Stomach (tissue), 19 donors: ENCODE measurements at places on chromosomes 1 and 21.

GRCh38 chr1:207825409-207825695, 73.5 kb downstream of the CD46 start:
- peaks cover 58% of the 10 kb centered on the region for H3K4me1 ChIP-seq
- no peak for DNase-seq
- H3K4me3 ChIP-seq, result peak overlapping the region; percentile 13
- H3K27me3 ChIP-seq, result no peaks in the 10 kb centered on the region
- H3K27ac ChIP-seq, result peak overlapping the region; percentile 99

DNA sequence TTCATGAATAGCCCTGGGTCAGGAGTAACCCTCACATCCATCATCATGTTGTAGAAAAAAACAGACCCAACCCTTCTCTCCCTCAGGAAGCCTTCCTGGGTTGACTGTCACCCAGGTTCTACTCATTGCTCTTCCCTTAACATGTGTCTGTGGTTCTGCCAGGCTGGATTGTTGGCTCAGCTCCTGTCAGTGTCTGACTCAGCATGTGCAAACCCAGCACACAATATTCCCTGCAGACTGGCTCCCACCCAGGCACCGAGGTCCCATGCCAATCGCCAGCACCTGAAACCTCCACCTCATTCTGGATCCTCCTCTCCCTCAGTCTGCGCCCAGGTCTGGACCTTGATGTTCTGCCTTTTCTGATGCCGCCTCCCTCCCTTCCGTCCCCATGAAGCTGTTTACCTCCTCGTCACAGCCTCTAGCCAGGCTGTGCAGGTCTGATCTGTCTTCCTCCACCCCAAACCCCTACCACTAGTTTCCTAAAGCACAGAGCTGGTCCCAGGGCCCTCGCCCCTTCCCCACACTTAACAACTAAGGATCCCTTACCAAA, 4.3 kb upstream of the S100A8 start:
- no peak overlapping the region for H3K27ac ChIP-seq
- peaks cover 80% of the 10 kb centered on the region for H3K27me3 ChIP-seq
- H3K4me3 ChIP-seq, result no peak overlapping the region
- no peaks in the 10 kb centered on the region for H3K4me1 ChIP-seq
- H3K36me3 ChIP-seq, result no peaks in the 10 kb centered on the region
- no peak for DNase-seq

DNA sequence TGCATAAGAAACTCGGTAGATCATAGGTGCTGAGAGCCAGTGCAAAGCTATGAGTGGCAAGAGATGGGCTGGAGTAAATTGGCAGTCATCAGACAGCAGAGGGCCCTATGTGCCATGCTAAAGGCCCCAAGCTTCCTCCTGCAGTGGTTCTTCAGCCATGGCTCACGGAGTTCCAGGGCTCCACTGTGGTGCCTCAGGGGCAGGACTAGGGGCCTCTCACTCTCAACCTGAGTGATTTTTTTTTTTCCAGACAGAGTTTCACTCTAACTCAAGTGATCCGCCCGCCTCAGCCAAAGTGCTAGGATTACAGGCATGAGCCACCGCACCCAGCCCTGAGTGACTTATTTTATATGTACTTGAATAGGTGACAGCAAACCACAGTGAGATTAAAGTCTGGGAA, 10.4 kb upstream of the GJA8 start:
- H3K27me3 ChIP-seq, result peaks cover 13% of the 10 kb centered on the region
- no peak for DNase-seq
- no peak overlapping the region for H3K27ac ChIP-seq
- H3K4me1 ChIP-seq, result peaks cover 6% of the 10 kb centered on the region
- H3K36me3 ChIP-seq, result no peaks in the 10 kb centered on the region

DNA sequence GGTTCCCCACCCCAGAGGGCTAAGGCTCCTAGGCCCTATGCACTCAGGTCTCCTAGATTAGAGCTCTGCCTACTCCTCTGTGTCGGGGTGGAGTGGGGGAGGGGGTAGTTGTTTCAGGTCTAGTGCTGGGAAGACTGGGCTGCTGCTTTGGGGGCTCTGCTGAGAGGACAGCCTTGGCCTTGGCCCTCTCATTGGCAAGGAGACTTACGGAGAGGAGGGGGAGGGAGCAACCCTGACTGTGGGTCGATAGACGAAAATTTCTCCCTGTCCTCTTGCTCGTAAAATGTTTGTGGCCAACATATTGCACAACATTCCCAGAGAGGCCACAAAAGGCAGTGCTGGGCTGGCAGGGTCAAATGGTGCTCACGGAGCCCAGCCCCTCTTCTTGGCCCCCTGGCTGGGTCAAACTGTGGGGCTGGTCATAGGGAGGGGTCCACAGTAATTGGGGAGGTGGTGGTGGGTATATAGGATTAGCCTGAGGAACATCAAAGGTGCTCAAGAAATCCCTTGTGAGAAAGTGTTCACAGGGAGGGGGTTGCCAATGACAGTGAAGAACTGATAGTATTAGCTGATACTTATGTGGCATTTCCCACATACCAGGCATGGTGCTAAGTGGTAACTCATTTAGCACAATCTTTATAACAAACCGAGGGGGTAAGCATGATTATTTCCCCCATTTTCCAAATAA, 8.5 kb upstream of the DMBX1 start:
- H3K4me3 ChIP-seq, result no peak overlapping the region
- no peaks in the 10 kb centered on the region for H3K4me1 ChIP-seq
- H3K36me3 ChIP-seq, result no peaks in the 10 kb centered on the region
- no peak overlapping the region for H3K27ac ChIP-seq
- DNase-seq, result no peak

GRCh38 chr1:7580923-7581753, 190.0 kb upstream of the VAMP3 start:
- H3K4me3 ChIP-seq, result no peak overlapping the region
- H3K36me3 ChIP-seq, result no peaks in the 10 kb centered on the region
- peak; percentile 60 for DNase-seq

- no peaks in the 10 kb centered on the region for H3K27me3 ChIP-seq
- no peak overlapping the region for H3K27ac ChIP-seq
- H3K36me3 ChIP-seq, result no peaks in the 10 kb centered on the region
- no peak for DNase-seq
- H3K4me3 ChIP-seq, result no peak overlapping the region
These were observed 25.1 kb upstream of the HUNK start for GRCh38 chr21:31847761-31848160.

DNA sequence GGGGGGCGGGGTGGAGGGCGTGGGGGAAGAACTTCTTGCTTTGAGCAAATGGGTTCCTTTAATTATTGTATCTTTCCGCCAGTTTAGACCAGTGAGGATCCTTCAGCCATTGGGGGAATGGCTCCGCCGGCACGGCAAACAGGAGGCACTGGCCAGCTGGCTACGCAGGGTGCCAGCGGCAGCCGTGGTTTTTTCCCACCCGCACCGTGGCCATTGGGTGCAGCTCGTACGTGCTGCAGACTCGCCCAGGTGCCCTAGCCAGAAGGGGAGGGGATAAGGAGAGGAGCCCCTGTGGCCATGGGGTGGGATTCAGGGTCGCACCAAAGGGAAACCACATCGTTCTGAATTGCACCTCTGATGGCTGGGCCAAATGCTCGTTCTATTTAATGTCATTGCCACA, 65.6 kb downstream of the RGSL1 start:
- peaks cover 4% of the 10 kb centered on the region for H3K27me3 ChIP-seq
- no peak overlapping the region for H3K4me3 ChIP-seq
- H3K4me1 ChIP-seq, result no peaks in the 10 kb centered on the region
- no peaks in the 10 kb centered on the region for H3K36me3 ChIP-seq

DNA sequence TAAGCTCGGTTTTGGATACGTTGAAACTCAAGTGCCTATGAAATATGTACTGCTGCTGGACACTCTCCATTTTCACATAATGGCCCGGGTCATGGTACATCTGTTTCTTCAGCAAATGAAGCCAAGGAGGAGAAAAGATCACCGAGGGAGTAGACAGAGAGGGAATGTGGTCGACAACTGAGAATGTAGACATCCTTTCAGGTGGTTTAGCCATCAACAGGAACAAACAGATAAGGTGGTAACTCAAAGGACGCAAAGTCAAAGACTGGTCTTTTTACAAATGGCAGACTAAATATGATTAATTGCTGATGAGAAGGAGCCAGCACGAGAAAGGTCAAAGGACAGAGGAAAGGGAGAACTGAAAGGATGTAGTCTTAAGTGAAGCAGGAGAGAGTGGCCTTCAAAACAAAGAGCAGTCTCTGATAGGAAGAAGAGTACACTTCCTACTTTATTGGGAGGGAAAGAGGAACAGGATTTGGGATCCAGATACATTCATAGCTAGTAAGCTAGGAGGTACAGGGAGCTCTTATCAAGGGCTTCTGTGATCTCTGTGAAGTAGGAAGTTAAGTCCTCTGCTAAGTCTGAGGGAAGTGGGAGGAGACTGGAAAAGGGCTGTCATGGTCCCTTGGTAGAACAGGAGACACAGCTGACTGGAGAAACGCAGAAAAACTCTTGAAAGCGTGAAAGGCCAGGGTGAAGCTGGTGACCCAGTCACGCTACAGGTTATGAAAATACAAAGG, 28.3 kb downstream of the NUP133 start:
- H3K27me3 ChIP-seq, result no peaks in the 10 kb centered on the region
- H3K27ac ChIP-seq, result no peak overlapping the region
- peaks cover 5% of the 10 kb centered on the region for H3K4me1 ChIP-seq
- DNase-seq, result no peak
- no peak overlapping the region for H3K4me3 ChIP-seq
- H3K36me3 ChIP-seq, result peaks cover 98% of the 10 kb centered on the region

DNA sequence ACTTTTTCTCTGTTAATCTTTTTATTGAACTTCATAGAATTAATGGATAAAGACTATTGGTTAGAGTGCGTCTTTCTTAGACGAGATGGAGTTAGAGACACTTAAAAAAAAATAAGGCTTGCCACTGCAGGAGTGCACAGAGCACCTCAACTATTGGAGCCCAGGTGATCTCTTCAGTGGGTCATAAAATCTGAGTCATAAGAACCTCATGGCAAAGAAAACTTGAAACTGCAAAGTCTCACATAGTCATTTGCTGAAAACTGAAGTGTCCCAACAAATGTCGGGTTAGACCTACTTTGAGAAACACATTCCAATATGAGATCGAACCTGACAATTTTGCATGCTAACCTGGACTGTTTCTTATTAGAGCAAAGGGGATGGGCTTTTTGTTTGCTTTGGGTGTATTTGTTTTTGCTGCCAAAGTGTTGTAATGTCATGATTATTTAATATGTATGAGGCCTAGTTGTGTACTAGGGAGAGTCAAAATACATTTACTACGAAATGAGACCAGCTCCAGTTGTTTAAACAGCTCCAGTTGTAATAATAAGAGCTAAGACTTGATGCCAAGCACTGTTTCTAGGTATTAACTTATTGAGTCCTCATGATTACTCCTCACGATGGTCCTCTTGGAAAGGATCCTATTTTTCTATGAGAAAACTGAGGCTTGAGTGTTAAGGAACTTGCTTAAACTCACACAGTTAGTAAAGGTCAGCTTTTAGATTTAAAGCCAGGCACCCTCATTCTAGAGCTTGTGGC, 65.1 kb downstream of the DDR2 start:
- H3K36me3 ChIP-seq, result no peaks in the 10 kb centered on the region
- DNase-seq, result no peak
- H3K4me3 ChIP-seq, result no peak overlapping the region
